Thoracic aorta (tissue), 2 donors: ENCODE measurements at places on chromosomes 12 and 14. TPM values are rescaled to one million over a fixed set of nuclear protein-coding genes. Genes with fewer than 3 reads are reported as not detected.

DNA sequence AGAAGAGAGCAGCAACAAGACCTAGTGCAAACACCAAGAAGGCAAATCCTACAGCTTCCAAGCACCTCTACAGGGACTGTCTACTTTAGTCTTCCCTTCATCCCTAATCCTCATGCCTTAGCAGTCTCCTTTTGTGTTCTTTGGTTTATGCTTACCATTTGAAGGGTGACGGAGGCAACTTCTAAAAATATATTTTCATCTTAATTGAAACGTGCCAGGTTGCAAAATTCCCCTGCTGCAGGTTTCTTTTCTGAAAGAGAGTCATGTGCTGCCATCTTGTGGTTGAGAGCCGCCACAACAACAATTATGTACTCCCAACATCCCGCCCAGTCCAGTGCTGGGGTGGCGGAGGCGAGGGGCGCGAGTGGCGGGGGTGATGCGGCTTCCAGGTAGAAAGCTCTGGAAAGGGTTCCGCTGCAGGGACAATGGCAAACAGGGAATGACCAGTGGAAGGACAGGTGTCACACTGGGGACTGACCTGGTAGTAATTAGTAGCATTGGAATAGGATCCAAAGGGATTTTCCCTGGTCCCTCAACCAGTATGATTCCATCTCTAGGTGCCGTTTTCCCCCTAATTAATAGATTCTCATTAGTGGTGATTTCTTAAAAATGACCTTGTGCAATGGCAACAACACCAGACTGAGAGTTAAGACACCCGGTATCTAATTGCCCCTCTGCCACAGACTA, 80.3 kb upstream of the GNG2 start:
- peak; percentile 21 for DNase-seq
- H3K27me3 ChIP-seq = no peaks in the 10 kb centered on the region
- H3K36me3 ChIP-seq = no peaks in the 10 kb centered on the region
- no peaks in the 10 kb centered on the region for H3K4me1 ChIP-seq
- peak overlapping the region; percentile 22 for H3K4me3 ChIP-seq
- H3K27ac ChIP-seq = no peak overlapping the region

DNA sequence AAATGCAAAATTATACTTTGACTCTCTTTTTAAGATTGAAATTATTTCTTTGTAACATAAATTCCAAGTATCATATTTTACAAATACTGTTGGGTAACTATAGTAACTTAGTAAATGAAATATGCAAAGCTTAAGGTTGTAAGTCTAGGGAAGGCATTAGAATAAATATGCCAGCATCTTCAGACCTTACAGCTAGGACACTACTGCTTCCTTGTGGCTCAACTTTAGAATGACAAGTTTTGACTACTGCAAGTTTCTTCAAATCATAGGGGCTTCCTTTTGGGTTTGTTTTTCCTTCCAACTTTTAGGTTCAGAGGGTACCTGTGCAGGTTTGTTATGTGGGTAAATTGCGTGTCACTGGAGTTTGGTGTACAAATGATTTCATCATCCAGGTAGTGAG, 17.7 kb upstream of the ANP32D start:
- H3K27ac ChIP-seq = no peak overlapping the region
- no peak for DNase-seq
- H3K27me3 ChIP-seq = no peaks in the 10 kb centered on the region
- no peaks in the 10 kb centered on the region for H3K4me1 ChIP-seq
- H3K36me3 ChIP-seq = no peaks in the 10 kb centered on the region
- no peak overlapping the region for H3K4me3 ChIP-seq

- no peak overlapping the region for H3K27ac ChIP-seq
- no peaks in the 10 kb centered on the region for H3K4me1 ChIP-seq
- H3K36me3 ChIP-seq = peaks cover 3% of the 10 kb centered on the region
- H3K27me3 ChIP-seq = no peaks in the 10 kb centered on the region
These were observed 7.8 kb upstream of the DYNLL1 start for GRCh38 chr12:120488057-120488640.

The GPRC5D gene
- not detected for total RNA-seq

The PMCH gene
- not detected for total RNA-seq

DNA sequence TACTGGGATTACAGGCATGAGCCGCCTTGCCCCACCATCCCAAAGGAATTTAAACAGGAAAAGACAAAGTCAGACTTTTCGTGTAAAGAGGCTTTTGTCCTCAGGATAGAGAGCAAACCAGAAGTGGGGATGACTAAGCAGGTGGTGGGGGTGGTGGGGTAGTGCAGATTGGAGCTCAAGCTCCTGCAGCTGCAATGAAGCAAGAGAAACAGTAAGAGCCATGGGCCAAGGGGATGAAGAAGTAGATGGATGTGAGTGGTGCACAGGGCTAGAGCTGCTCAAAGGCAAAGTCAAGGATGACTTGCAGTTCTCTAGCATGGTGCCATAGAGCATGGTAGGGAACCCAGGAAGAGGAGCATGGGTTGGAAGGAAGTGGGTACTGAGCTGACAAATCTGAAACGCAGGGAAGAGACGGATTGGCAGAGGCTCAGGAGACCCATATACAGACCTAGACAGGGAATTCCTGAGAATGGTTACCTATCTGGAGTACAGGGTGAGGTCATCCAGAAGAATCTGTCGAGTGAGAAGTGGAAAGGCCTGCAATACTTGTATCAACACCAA, 11.4 kb upstream of the RNF34 start:
- H3K27me3 ChIP-seq = no peaks in the 10 kb centered on the region
- no peaks in the 10 kb centered on the region for H3K4me1 ChIP-seq
- no peak for DNase-seq
- H3K36me3 ChIP-seq = no peaks in the 10 kb centered on the region
- H3K27ac ChIP-seq = no peak overlapping the region

The A2ML1 gene
- 0.27 TPM for total RNA-seq

GRCh38 chr14:22752422-22752821, 14.1 kb upstream of the OXA1L start:
- no peaks in the 10 kb centered on the region for H3K27me3 ChIP-seq
- H3K4me1 ChIP-seq = no peaks in the 10 kb centered on the region
- H3K27ac ChIP-seq = no peak overlapping the region
- no peak overlapping the region for H3K4me3 ChIP-seq
- DNase-seq = no peak

GRCh38 chr14:51219473-51220448, 20.3 kb upstream of the TMX1 start:
- DNase-seq = no peak
- no peak overlapping the region for H3K4me3 ChIP-seq
- no peaks in the 10 kb centered on the region for H3K27me3 ChIP-seq

GRCh38 chr12:127903146-127903545, 363.8 kb upstream of the TMEM132C start:
- no peaks in the 10 kb centered on the region for H3K27me3 ChIP-seq
- H3K36me3 ChIP-seq = no peaks in the 10 kb centered on the region
- H3K4me1 ChIP-seq = peaks cover 6% of the 10 kb centered on the region
- DNase-seq = no peak

- no peak overlapping the region for H3K27ac ChIP-seq
- DNase-seq = no peak
- H3K27me3 ChIP-seq = no peaks in the 10 kb centered on the region
- H3K4me1 ChIP-seq = peaks cover 4% of the 10 kb centered on the region
- H3K36me3 ChIP-seq = no peaks in the 10 kb centered on the region
These were observed 11.9 kb downstream of the PTGDR start for GRCh38 chr14:52279408-52279807.

The ADAMTS20 gene
- not detected for total RNA-seq

- no peak overlapping the region for H3K27ac ChIP-seq
- no peaks in the 10 kb centered on the region for H3K36me3 ChIP-seq
- DNase-seq = no peak
- no peaks in the 10 kb centered on the region for H3K27me3 ChIP-seq
- H3K4me1 ChIP-seq = peaks cover 9% of the 10 kb centered on the region
These were observed 20.4 kb downstream of the TTC9 start for GRCh38 chr14:70662080-70662479.

DNA sequence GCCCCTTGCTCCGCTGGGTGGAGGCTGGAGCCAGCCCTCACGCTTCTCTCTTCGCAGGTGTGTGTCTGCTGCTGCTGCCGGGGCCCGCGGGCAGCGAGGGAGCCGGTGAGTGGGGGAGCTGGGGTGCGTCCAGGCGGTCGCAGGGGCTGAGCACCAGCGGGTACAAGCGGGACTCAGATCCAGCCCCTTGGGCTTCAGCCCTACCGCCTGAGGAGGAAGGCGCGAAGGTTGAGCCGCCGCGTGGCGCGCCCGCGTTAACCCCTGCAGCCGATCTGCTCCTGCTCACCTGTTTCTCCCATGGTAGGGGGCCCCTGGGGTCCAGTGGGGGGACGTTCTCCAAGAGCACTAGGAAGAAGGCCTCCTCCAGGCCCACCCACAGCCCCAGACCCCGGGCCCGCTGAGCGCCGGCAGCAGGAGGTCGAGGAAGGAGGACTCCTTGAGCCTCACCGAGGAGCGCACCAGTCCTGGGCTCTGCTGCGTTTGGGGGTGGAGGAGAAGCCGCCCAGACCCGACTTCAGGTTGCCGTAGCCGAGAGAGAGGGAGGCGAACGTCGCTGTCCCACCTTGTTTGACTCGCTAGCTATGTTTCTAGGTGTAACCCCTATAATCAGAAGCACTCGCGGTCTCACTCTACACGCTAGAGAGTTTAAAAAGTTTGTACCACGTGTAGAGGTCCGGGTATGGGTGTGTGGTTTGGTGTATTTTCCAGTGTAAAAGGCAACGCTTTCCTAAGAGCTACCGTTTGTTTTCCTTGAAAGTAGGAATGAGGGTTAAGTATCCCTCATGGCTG, 834 bp downstream of the COCH start:
- peaks cover 10% of the 10 kb centered on the region for H3K27me3 ChIP-seq
- peaks cover 19% of the 10 kb centered on the region for H3K4me1 ChIP-seq
- H3K27ac ChIP-seq = no peak overlapping the region

DNA sequence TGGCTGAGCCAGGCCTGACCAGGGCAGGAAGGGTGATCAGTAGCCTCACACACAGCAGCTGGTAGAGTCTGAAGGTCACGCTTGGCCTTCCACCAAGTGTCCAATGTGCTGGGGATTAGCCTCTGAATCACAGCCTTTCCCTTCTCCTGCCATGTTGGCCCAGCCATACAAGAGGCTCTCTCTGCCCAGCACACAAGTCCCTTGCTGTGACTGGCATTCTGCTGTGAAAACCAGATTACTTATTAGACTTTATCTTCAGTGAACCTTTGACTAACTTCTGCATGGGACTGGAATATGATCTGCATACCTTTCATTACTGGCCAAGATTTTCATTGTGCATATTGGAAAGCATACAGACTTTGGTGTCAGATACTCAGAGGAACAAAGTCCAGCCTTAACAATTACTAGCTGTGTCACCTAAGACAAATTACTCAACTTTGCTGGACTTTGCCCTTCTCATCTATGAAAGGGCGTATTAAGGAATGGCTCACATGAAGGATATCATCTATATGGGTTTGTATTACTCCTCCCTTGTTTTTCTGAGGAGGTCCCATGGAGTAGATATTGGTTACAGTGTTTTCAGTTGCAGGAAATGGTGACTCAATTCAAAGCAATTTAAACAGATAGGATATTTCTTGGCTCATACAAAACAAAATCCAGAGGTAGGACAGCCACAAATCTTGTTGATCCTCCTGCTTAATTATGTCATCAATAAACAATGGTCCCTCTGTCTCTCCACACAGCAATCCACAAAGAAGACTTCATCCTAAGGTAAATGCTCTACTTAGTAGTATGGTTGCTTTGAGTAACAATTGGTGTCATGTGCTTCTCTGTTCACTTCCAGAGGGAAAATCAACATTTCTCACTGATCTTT, 99.6 kb downstream of the DYRK2 start:
- H3K27me3 ChIP-seq = no peaks in the 10 kb centered on the region
- DNase-seq = no peak
- H3K4me3 ChIP-seq = no peak overlapping the region
- no peaks in the 10 kb centered on the region for H3K4me1 ChIP-seq
- H3K27ac ChIP-seq = no peak overlapping the region
- H3K36me3 ChIP-seq = no peaks in the 10 kb centered on the region

The NKX2-1 gene
- not detected for total RNA-seq

DNA sequence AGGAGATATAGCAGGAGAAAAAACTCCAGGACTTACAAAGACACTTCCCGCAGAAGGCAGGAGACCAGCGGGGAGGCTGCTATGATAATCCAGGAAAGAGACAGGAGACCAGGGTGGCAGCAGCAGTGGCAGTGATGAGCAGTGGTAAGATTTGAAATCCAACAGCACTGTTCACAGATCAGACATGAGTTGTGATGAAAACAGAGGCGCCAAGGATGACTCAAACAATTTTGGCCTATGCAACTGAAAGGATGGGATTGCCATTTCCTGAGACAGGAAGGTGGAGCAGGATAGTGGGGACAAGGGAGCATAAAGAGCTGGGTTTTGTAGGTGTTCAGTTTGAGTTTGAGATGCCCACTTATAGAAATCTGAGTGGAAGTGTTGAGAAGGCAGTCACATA, 108.6 kb upstream of the DYRK2 start:
- H3K27ac ChIP-seq = no peak overlapping the region
- DNase-seq = no peak
- H3K27me3 ChIP-seq = no peaks in the 10 kb centered on the region
- H3K4me3 ChIP-seq = no peak overlapping the region

The FAM90A1 gene
- total RNA-seq = not detected

GRCh38 chr12:100141998-100142850, 450 bp downstream of the BLTP3B start:
- no peaks in the 10 kb centered on the region for H3K36me3 ChIP-seq
- peak overlapping the region; percentile 99 for H3K27ac ChIP-seq
- no peaks in the 10 kb centered on the region for H3K27me3 ChIP-seq
- no peak for DNase-seq

GRCh38 chr14:53824061-53824460, 132.6 kb downstream of the BMP4 start:
- no peak for DNase-seq
- H3K27me3 ChIP-seq = no peaks in the 10 kb centered on the region
- H3K4me3 ChIP-seq = no peak overlapping the region
- H3K4me1 ChIP-seq = no peaks in the 10 kb centered on the region

GRCh38 chr12:84638811-84639368, 273.7 kb downstream of the SLC6A15 start:
- H3K27ac ChIP-seq = no peak overlapping the region
- H3K4me3 ChIP-seq = no peak overlapping the region
- H3K4me1 ChIP-seq = no peaks in the 10 kb centered on the region
- no peaks in the 10 kb centered on the region for H3K36me3 ChIP-seq

The VRTN gene
- total RNA-seq = not detected

DNA sequence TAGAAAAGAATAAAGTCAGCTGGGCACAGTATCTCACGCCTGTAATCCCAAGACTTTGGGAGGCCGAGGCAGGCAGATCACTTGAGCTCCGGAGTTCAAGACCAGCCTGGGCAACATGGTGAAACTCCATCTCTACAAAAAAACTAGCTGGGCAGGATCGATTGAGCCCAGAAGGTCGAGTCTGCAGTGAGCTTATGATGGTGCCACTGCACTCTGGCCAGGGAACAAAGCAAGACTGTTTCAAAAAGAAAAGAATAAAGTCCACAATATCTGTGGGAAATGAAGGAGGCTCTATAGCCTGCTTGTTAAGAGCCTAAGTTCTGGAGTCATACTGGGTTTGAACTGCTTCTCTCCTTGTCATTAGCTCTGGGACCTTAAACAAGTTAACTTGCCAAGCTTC, 7.9 kb downstream of the MAPK1IP1L start:
- H3K4me3 ChIP-seq = no peak overlapping the region
- no peak for DNase-seq
- peaks cover 14% of the 10 kb centered on the region for H3K36me3 ChIP-seq
- no peak overlapping the region for H3K27ac ChIP-seq
- H3K4me1 ChIP-seq = peaks cover 66% of the 10 kb centered on the region

- no peak for DNase-seq
- H3K4me3 ChIP-seq = no peak overlapping the region
- no peaks in the 10 kb centered on the region for H3K4me1 ChIP-seq
- H3K27ac ChIP-seq = no peak overlapping the region
- no peaks in the 10 kb centered on the region for H3K36me3 ChIP-seq
These were observed 265.0 kb downstream of the DUSP6 start for GRCh38 chr12:89087149-89087825.
